ENCODE measurements at places on chromosomes 3 and 15.
A peak's percentile ranks its signal among the peaks of the same experiment; 100 is the strongest.

DNA sequence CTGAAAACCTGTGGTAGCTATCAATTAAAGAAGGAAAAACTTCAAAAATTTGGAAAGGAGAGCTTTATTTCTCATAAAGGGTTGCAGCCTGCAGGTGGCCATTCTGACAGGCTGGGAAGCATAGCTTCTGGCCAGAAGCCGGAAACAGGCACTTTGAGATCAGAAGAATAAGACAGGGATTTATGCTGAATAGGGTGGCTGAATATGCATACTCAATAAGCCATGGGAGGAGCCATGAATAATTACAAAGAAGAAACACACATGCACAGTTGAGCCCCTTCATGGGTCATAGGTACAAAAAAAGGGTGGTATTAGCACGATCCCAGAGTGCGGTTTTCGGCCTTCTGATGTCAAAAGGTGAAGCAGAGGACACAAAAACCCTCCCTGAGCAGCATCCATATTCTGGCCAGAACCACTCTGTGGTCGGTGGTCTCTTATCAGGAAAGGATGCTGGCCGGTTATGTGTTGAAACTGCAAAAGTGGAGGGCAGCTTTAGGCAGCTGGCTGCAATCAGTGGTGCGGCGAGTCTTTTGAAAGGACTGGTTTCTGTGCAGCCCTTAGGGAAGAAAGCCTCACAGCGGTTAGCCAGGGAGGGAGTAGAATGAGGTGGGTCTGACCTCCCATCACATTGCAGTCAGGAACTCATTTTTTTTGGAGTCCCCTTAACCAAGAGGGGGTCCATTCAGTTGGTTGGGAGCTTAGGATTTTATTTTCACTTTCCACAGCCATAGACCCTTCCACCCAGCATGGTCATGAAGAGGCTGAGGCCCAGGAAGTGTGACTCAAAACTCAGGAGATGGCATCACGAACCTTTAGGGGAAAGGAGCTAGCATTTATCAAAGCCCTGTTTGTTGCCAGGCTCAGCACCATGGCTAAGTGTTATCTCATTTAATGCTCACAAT is 34.7 kb upstream of the CCDC174 start:
- DNase-seq: no peak

GRCh38 chr3:100261485-100261903 is 702 bp downstream of the TBC1D23 start:
- no peak for DNase-seq

DNA sequence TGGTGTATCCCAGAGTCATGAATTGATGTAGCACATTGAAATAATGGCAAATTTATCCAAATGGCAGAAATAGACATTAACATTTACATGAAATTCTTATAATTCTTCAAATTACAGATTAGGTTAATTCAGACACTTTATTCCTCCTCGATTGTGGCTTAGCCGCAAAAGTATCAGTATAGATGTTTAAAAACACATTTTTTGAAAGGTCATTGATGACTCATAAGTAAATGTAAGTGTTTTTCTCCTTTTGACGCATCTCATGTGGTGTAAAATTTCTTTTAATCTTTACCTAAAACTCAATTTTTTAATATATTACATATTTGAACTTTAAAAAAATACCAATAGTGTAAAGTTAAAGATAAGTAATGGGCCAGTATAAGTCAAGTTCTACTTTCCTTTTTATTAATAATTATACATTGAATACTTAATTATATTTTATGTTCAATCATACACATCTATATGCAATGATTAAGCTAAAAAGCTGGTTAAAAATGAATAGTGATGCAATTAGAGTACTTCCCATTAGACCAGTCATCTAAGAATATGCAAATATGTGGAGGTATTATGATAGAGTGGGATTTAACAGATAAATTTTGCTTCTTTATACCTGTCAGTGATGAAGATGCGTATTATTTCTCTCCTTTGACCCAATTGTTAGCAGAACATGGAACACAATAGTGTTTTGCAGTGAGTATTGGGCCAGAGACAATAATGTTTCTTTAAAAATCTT is 678.1 kb upstream of the DPPA4 start:
- DNase-seq: no peak

GRCh38 chr3:14458434-14459275 is 56.2 kb downstream of the SLC6A6 start:
- no peak for DNase-seq

- DNase-seq: no peak
These were observed 2.3 kb downstream of the RNF7 start for GRCh38 chr3:141740349-141740748.

DNA sequence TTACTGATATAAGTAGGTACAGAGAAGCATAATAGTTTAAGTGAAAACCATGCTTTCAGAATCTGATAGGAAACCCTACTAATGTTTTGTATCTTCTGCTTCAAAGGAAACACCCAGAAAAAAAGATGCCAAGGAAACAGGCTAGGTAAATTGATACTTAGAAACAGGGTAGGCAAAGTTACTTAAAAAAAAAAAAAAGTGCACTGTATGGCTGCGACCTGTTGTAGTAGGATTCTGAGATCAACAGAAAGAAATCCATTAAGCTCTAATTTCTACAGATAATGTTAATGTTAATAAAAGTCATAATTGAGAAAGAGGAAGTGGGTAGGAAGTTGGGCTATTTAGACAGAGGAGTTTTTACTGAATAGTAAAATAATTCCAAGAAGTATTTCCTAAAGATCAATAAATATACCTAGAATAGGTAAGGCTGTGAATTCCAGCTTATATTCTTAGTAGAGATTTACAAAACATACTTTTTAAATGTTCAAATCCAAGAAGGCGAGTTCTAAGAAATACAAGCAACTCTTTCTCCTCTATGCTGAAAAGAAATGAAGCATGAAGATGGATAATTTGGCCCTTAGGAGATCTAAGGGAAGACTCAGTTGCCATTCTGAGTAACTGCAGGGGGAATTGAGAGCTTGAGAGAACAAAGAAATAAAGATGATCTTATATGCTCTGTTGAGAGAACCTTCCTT is 24.1 kb upstream of the STT3B start:
- no peak for DNase-seq

DNA sequence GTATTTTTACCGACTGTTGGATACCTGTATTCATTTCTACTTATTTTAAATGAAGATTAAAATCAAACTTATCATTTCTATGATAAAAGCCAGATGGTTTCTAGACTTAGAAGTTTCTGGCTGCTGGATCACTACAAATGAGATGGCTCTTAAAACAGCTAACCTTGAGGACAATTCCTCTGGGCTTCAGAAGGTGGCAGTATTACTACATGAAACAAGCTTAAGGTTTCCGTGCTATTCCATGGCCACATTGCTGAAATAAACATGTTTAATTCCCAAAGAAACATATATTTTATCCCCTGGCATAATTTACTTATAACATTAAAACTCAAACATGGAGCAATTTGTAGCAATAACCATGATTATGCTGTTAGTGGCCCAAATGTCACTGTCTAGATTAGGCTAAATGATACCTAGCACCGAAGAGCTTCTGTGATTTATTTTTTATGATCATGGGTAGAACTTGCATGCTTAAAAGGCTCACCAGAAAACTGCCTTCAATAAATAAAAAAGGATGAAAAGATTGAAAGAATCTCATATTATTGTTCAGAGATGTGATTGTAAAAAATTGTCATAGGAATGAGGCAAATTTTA is 204.0 kb upstream of the NANOGP8 start:
- DNase-seq: peak; percentile 39

- no peak for DNase-seq
These were observed 49.4 kb upstream of the SLCO2A1 start for GRCh38 chr3:134079111-134079547.

GRCh38 chr3:99576904-99577559 is 61.4 kb upstream of the COL8A1 start:
- no peak for DNase-seq

DNA sequence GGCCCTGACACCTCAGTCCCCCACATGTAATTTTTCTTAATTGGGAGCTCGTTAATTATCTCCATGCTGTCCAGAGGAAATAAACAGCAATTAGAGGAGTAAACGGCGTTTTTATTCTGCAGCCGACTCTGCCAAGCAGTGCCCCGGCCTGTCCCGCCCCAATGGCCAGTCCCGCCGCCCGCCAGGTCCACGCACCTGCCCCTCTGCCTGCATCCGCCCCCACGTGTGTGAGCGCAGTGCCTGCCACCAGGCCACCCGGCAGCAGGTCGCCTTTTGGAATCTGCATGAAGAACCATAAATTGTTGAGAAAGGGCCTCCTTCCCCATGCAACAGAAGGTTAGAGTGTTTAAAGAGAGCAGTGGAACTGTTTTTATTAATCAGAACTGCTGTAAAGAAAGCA is 87.5 kb upstream of the LINGO1 start:
- DNase-seq: no peak

- no peak for DNase-seq
These were observed 38.9 kb upstream of the CLRN1 start for GRCh38 chr3:151011427-151011826.

DNA sequence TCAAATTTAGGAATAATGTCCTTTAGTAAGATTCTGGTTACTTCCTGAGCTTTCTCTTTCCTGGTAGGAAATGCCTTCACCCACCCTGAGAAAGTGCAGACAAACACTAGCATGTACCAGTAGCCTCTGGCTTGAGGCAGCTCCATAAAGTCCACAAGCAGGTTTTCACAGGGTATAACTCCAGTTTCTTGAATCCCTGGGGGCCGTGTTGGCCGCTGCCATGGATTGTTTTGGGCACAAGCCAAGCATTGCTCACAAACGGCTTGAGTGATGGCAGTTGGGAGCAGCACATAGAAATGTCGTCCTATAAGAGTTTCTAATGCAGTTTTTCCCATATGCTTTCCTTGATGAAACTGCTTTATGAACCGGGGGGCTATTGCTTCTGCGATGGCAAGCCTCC is 164.1 kb downstream of the STXBP5L start:
- DNase-seq: no peak

GRCh38 chr15:49494842-49495241 is 71.8 kb downstream of the FGF7 start:
- no peak for DNase-seq

- no peak for DNase-seq
These were observed 61.5 kb upstream of the MEF2A start for GRCh38 chr15:99504071-99504822.

- DNase-seq: no peak
These were observed 554.3 kb downstream of the NTRK3 start for GRCh38 chr15:87702270-87702669.

DNA sequence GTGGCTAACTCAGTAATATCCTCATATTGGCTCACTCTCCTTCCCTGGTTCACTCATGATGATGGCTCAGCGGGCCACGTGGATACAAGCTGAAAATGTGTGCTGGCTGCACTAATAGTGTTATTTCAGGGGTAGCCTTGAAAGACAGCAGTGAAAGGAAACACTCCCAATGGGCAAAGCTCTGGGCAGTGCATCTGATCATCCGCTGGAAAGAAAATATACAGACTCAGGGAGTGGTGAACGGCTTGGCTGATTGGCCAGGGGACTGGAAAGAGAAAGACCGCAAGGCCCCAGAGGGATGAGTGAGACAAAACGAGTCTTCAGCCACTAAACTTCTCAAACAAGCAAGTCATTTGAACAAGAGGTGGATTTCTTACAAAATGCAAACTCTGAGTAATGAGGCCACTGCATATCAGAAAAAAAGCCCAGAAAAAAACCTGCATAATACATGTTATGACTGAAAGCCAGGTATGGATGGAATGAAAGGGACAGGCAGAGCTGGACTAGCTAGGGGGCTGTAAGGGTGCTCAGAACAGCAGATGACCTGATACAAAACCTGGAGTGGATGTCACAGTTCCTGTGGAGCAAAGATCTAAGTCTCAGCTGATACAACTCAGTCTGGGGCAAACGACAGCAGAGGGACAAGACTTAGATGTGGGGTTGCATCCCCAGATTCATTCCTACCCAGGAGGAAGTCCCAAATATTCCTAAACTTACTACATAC is 33.3 kb downstream of the CMTM6 start:
- DNase-seq: no peak

DNA sequence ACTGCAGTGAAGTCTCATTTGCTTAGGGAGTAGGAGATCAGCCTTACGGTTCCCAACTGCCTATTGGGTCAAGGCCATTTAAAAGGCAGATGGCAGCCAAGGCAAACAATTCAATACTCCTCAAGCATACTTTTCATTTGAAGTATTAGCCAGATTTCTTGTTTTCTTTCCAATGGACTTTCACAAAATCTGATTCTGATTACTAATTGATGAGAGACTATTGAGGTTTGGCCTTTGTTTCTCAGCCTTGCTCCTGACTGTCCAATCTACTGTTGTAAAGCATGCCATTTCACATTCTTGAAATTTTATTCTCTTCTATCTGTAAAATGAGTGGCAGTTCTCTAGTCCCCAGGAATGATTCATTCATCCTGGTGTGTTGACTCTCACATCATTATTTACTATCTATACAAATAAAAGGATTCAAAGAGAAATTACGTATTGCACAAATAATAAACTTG is 166.2 kb upstream of the TGFBR2 start:
- DNase-seq: no peak

DNA sequence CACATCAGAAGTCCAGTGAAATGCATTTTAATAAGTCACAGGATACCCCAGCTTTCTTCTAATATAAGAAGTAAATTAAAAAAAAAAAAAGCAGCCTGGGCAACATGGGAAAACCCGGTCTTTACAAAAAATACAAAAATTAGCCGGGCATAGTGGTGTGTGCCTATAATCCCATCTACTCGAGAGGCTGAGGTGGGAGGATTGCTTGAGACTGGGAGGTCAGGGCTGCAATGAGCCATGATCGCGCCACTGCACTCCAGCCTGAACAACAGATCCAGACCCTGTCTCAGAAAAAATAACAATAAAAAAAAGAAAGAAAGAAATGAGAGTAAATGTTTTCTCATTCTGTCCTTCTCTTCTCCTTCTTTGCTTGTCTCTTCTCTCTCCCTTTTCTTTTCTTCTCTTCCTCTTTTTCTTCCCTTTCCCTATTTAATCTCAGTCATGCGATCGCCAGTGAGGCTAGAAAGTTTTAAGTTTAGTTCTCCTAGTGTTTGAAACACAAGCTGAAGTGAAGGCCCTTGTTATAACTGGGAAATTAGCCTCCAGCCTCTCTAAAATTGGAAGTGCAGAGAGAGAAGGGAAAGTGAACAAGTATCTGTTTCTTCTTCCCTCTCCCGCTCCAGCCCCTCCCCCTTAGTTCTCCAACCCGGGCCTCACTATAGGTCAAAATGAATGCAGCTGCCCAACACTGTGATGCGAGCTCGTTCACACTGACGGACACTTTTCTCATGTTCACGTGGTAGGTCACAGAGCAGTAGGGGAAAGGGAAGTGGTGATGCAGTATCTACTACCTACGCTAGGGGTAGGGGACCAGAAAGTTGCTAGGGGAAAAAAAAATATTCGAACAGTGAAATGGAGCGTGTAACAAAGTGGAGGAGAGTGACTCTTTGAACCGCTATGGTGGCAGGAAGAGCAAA is 23.5 kb upstream of the TSC22D2 start:
- no peak for DNase-seq

GRCh38 chr3:59046839-59047238 is 3.0 kb downstream of the CFAP20DC start:
- DNase-seq: no peak

- no peak for DNase-seq
These were observed 49.6 kb downstream of the CEMIP start for GRCh38 chr15:80828796-80829195.

DNA sequence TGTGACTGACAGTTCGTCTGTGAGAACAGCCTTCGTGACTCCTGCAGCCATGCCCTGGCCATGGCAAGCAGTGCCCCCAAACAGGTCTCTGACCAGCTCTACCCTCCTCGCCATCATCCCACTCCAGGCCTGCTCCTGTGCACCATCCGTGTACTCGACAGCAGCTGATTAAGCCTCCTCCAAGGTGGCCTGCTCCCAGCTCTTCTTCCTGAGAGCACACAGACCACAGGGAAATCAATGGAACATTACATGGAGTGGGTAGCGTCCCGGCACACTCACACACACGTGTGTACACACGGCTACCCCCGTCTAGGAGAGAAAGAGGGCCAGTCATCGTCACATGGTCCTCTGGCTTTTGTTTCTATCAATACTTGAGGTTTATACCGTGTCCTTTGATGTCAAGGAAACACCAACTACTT is 21.1 kb downstream of the ANXA2 start:
- no peak for DNase-seq

Measured in AG09319 (cell line).